ENCODE measurements at places on chromosomes 5 and 9. TPM values are rescaled to one million over a fixed set of nuclear protein-coding genes. Genes with fewer than 3 reads are reported as not detected.

Gene CDKN2B
- total RNA-seq = 7.6 TPM

Gene GHR
- 0.66 TPM for total RNA-seq

Gene IFNA21
- total RNA-seq = not detected

Gene OR1Q1
- total RNA-seq = not detected

Gene ISOC1
- 12.2 TPM for total RNA-seq

Gene ZNF354C
- 7.6 TPM for total RNA-seq

Gene QRFP
- not detected for total RNA-seq

Gene TMEFF1
- 6.4 TPM for total RNA-seq

Gene RMRP
- 34,663 TPM for total RNA-seq

Gene PCDHGB2
- total RNA-seq = 2.0 TPM

Gene IFNA10
- total RNA-seq = not detected

Gene TEX48
- total RNA-seq = not detected

Gene OR1J2
- total RNA-seq = not detected

Gene LIX1
- not detected for total RNA-seq

Gene CLIC3
- 0.90 TPM for total RNA-seq

Gene SPINK7
- total RNA-seq = not detected

Gene FOXE1
- total RNA-seq = not detected

Gene GLE1
- total RNA-seq = 21.5 TPM

Gene ECSCR
- total RNA-seq = 217 TPM

Gene FAM81B
- total RNA-seq = not detected

Gene GARNL3
- total RNA-seq = 2.7 TPM

Gene SLC1A1
- 12.2 TPM for total RNA-seq

Gene ZFP2
- 0.18 TPM for total RNA-seq

Gene PCDHGA10
- 3.9 TPM for total RNA-seq

Gene IL5
- total RNA-seq = not detected
